ENCODE measurements at places on chromosomes 13 and 19. TPM values are rescaled to one million over a fixed set of nuclear protein-coding genes. Genes with fewer than 3 reads are reported as not detected.

Gene USHBP1
- not detected for total RNA-seq

Gene TMEM59L
- 5.8 TPM for total RNA-seq

Gene C19orf33
- 715 TPM for total RNA-seq

Gene ALOX5AP
- total RNA-seq, result 7.1 TPM

Gene KCNK6
- total RNA-seq, result 5.1 TPM

Gene INSL3
- total RNA-seq, result 0.31 TPM

Data from A549 treated with GW870086 at 1 μM for 4 hours (cell line).